ENCODE measurements at places on chromosomes 1 and 21.
A peak's percentile ranks its signal among the peaks of the same experiment; 100 is the strongest.

DNA sequence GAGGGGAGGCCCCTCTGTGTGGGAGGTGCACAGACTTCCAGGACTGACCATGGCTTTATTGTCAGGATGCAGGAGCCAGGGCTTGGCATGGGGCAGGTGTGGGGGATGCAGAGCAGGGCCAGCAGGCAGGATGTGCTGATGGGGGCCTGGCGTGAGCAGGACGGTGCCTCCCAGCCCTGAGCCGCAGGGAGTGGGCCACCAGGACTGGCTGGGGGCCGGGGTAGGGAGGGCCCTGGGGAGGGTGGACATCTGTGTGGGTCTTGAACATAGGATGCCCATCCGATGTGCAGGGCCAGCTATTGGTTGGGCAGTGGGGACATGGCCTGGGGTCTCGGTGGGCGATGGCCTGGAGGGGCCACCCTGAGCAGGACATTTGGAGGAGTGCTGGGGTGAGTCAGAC lies 15.6 kb downstream of the PRMT2 start:
- no peak for DNase-seq

GRCh38 chr1:43573066-43573800 lies 42.5 kb downstream of the PTPRF start:
- DNase-seq: no peak

DNA sequence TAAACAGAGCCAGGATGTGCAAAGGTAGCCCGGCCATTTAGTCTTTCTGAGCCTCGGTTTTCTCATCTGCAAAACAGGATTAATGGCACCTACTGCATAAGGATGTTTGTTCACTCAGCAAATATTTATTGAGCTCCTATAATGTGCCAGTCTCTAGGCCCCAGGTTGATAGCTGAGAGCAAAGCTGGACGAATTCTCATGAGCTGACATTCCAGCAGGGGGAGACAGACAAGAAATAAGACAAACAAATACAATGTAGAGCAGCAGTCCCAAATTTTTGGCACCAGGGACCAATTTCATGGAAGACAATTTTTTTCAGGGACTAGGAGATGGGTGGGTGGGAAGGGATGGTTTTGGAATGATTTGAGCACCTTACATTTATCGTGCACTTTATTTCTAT lies 74.3 kb upstream of the PAX7 start:
- peak; percentile 23 for DNase-seq

DNA sequence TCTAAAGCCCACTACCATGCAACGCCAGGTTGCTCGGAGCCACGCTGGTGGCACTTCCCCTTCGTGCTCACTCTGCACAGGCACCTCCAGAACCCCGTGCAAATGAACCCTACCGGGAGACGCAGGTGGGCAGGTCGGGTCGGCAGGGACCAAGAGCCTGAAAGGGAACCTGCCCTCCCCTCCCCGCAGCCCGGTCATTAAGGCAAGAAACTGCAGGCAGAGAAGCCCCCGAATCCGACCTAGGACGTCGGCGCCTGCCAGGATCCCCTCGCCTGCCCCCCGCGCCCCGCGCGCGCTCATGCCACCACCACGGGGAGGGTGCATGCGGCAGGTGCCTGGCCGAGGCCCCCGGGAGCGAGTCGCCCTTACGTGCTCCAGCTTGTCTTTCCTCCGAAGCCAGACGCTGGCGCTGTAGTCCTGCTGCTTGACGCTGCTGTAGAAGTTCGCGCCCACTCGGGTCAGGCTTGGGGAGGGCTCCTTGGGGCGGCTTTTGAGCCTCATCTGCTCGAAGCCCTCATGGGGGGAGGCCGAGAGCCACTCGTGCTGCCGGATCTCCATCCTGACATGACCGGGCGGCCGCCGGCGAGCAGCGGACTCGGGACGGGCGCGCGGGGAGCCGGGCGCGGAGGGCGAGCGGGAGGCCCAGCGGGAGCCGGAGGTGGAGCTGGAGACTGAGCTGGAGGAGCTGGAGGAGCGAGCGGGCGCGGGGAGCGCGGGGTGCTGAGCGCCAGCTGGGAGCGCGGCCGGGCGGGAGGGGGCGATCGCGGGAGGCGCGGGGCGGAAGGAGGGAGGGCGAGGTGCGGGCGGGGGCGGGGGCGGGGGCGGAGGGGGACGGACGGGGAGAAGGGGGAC lies 552 bp downstream of the PLD5 start:
- peak; percentile 24 for DNase-seq

- no peak for DNase-seq
Measured at GRCh38 chr1:219490566-219490965, 122.3 kb downstream of the ZC3H11B start.

GRCh38 chr1:2529784-2530512 lies at the start of gene HES5:
Gene HES5 (minus strand): TSS chr1:2530263. CDS start chr1:2530164, 99 bp downstream.
- no peak for DNase-seq

GRCh38 chr1:46244656-46245371 lies 2.7 kb upstream of the RAD54L start:
- DNase-seq: peak; percentile 55

DNA sequence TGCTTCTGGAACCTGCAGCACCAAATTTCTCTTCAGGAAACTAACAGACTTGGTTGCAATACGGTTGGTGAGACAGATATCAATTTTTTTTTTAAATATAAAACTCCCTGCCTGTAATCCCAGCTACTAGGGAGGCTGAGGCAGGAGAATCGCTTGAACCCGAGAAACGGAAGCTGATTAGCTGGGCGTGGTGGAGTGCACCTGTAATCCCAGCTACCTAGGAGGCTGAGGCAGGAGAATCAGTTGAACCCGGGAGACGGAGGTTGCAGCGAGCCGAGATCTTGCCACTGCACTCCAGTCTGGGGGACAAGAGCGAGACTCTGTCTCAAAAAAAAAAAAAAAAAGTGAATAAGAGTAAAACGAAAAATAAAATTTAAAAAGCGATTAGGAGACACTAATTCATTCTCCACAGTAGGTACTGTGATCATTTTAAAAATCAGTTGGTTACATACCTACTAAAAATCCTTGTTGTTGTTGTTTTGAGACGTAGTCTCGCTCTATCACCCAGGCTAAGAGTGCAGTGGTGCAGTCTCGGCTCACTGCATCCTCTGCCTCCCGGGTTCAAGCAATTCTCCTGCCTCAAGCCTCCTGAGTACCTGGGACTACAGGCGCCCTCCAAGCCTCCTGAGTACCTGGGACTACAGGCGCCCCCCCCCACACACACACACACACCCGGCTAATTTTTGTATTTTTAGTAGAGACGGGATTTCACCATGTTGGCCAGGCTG lies 796 bp upstream of the RBM8A start:
- no peak for DNase-seq

DNA sequence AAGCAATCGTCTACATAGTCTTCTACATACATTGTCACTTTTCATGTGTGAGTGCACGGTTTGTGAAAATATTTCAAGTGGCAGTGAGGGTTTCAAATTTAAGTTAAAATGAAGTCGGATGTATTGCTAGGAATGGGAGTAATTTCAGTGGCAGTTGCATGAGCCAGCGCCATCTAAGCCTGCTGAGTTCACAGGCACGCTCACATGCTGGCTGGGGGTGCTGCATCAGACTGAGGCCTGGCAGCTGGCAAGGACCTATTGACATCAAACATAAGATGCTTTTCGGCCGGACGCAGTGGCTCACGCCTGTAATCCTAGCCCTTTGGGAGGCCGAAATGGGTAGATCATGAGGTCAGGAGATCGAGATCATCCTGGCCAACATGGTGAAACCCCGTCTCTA lies 80.7 kb downstream of the UBE4B start:
- DNase-seq: no peak

GRCh38 chr1:183004141-183004540 lies 19.1 kb upstream of the LAMC1 start:
- DNase-seq: no peak

GRCh38 chr1:82034812-82035211 lies 234.1 kb downstream of the ADGRL2 start:
- DNase-seq: no peak

GRCh38 chr21:39750670-39751069 lies 5.7 kb downstream of the IGSF5 start:
- DNase-seq: no peak
